ENCODE measurements at places on chromosomes 1 and 21. TPM values are rescaled to one million over a fixed set of nuclear protein-coding genes. Genes with fewer than 3 reads are reported as not detected.

GRCh38 chr1:154765970-154766369, 104.1 kb downstream of the KCNN3 start:
- DNase-seq, result no peak

HSPA6 gene
- total RNA-seq, result 2.9 TPM

RPF1 gene
- total RNA-seq, result 32.2 TPM

DNA sequence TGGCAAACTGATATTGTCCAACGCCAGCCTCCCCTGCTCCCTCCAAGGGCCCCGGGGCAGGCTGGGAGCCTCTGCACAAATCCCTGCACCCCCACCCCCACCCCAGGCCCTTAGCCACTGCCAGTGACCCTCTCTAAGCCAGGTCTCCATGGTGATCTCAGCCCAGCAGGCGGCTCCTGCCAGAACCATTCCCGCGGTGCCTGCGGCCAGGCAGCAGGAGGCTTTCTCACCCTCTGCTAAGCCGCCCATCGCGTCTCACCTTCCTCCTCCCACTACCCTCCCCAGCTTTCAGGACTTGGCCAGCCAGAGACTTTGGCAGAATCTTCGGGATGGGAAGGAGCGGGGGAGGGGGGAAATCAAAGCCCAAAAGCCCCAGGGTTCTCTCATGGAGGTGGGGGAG, 46.8 kb upstream of the WASF2 start:
- no peak for DNase-seq

DNA sequence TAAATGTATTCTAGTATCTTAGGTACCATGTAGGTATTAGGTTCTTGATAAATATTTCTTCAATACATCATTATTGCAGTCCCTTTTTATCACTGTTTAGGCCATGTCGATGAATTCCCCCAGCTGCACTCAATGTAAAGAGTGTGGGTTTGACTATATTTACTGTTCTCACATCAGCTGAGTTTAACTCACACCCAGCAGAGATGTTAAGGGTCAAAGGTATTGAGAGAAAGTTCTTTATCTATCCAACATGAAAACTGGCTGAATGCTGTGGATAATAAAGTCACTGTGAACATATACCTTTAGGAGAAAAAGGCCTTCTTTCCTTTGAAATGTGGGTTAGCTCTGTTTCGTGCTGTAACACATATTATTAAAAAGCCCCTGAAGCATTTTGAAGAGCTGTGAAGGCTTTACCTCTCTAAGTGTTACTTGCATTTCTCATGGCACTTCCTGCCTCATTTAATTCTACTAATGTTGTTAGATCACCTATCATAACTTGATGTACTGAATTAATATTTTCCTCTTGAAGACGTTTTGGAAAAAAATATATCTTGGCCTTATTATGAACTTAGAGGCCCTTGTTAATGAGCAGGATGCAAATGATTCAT, 19.1 kb upstream of the LYST start:
- no peak for DNase-seq

- DNase-seq, result no peak
Observed at GRCh38 chr1:75014250-75014649, 119.9 kb upstream of the LHX8 start.

DNA sequence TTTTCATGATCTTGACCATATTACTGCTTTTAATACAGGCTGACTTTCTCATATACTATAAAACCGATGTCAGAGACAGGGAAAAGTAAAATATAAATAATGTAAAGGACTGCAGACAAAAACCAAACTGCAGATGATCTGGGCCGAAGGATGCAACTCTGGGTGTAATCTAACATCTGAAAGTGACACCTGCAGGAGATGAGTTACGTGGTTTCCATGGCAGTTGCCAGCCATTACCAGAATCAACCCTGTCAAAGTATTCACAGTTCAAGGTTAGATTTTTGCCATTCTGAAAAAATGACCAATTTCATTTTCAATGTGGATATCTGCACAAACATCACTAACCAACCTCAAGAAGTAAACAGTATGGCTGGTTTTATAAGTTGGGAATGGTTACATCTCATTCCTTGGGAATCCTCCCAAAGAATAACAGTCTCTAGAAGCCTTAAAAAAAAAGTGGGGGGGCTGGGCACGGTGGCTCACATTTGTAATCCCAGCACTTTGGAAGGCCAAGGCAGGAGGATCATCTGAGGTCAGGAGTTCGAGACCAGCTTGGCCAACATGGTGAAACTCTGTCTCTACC, 27.7 kb downstream of the DNAJC11 start:
- no peak for DNase-seq

DNA sequence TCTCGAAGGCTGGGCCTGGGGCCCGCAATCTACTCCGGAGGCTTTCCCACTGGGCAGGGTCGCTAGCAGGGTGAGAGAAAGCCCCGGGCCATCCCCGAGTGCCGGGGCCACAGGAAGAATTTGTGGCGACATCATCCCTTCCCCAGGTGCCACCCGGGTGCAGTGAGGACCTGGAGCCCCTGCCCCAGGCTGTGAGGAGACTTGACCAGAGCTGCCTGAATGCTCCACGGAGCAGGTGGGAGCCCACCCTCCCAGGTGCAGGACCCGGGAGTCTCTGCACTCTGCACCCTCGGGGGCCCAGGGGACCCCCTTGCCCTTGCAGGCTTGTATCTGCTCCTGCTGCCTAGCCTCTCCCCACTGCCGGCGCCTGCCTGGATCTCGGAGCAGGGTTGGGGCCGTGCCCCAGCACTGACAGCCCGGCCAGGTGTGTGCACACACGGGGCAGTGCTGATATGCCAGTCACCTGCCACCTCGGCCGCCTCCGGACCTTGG, 67.5 kb upstream of the RGS7 start:
- DNase-seq, result no peak
